ENCODE measurements at places on chromosomes 7 and 10.
A peak's percentile ranks its signal among the peaks of the same experiment; 100 is the strongest.

DNA sequence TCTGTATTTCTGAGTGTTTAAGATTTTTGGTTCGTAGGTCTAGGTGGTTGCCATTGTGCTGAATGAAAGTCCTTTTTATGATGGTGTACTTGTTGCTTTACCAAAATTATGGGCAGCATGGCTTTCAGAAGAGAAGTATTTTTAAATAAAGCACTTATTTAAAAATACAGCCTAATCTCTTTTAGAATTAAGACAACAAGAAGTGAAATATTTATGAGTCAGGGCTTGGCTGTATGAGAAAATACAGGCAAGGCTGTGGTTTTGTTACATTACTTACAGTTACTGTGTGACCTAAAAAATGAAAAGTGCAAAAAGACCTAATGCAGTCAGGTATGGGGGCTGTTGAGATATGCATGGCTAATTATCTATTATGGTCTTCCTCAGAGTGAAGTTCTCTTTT lies 185.2 kb upstream of the PPP1R3A start:
- no peak for DNase-seq

GRCh38 chr10:110822035-110822711 lies 49.6 kb upstream of the PDCD4 start:
- no peak for DNase-seq

GRCh38 chr7:88224601-88225275 lies 4.9 kb upstream of the SRI start:
- DNase-seq = no peak

- no peak for DNase-seq
Observed at GRCh38 chr10:4771554-4772201, 54.3 kb upstream of the AKR1E2 start.

GRCh38 chr10:71854031-71854430 lies 3.0 kb upstream of the PSAP start:
- no peak for DNase-seq

GRCh38 chr7:25391295-25391861 lies 163.1 kb upstream of the NPVF start:
- no peak for DNase-seq

- DNase-seq = no peak
Observed at GRCh38 chr7:155280446-155281397, 17.0 kb upstream of the INSIG1 start.

GRCh38 chr10:66586897-66587679 lies 338.7 kb upstream of the LRRTM3 start:
- DNase-seq = no peak

DNA sequence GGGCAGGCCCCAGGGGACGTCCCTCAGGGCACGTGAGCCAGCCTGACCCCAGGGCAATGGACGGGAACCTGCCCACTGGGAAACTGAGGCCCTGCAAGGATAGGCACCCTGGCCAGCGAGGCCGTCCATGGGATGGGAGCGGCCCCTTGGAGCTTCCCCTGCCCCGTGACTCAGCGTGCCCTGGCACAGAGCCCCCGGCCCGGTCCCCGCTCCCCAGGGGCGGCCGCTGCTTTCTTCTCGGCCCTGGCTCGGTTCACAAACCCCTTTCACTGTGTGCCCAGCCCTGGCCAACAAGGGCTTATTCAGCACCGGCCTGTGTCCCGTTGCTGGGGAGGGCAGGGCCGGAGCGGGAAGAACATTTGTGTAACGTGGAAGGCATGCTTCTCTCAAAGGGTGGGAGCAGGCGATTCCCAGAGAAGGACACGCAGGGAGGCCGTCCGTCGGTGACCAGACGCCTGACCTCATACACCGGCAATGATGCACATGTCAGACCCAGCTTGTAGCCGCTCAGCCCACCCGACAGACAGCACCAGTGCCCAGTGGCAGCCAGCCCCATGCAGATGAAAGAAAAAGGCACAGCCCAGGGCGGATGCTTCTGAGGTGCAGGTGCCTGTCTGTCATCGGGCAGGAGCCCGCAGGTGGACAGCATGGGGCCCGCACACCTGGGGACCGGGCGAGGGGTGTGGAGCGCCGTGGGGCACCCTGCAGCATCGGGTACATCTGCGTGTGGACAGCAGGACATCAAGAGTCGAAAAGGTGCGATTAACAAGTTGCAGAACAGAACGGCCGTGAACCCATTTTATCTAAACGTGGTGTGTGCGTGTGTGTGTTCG lies 94.5 kb downstream of the PDGFA start:
- no peak for DNase-seq

DNA sequence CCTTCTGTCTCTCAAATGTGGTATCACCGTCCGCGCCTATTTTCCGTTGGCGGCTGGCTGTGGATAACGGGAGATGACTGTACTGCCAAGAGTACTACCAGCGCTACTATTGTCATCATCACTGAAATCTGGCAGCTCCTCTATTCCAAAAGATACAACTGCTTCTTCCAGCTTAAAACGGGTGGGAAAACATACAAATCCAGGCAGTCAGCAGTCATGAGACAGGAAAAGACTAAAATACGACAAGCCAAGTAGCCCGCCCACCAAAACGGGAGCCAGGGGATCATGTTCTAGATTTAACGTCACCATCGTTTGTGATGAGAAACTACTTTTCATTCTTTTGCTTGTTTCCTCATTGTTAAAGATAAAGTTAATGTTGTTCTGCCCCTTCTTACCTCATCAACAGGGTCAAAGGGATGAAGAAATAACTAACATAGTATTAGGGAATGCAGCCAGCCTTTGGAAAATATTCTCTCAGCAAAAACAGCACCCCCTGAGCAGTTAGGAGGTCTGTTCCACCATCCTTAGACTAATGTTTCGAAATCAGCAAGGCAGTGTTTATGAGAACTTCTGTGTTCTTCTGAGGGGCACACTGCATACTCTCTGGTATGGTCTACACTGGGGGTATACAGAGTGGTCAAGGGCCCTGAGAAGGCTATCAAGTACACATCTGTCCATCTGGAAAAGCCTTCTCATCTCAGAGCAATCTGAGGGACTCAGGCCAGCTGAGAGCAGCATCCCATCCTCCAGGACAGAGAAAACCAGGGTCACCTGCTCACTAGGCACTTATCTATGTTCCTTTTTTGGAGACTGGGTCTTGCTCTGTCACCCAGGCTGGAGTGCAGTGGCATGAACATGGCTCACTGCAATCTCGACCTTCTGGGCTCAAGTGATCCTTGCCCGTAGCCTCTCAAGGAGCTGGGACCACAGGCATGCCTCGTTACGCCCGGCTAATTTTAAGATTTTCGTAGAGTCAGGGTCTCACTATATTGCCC lies 47.5 kb downstream of the GNA12 start:
- DNase-seq = no peak

- DNase-seq = no peak
Observed at GRCh38 chr10:18378766-18379165, 238.5 kb downstream of the CACNB2 start.

- no peak for DNase-seq
Observed at GRCh38 chr7:132207211-132207610, 369.1 kb downstream of the PLXNA4 start.

- no peak for DNase-seq
Observed at GRCh38 chr7:666454-667292, 59.8 kb upstream of the DNAAF5 start.

- no peak for DNase-seq
Observed at GRCh38 chr10:100858261-100858660, 54.5 kb upstream of the SLF2 start.

- peak; percentile 0 for DNase-seq
Observed at GRCh38 chr7:1501487-1502270, 2.5 kb downstream of the INTS1 start.

DNA sequence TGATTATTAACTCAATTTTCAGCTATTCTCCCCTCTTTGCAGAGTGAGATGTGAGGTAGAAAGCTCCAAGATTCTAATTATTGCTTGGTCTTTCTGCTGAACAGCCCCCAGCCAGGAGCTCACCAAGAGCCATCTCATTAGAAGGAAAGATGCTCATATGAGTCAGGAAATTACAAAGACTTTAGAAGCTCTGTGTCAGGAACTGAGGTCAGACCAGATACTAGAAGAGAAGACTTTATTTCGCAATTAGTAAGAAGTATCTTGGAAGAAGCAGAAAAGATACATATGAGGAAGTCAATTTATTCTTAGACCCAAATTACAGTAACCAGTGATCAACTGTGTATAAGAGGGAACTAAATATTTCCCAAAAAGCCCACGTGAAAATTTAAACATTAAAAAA lies 626.9 kb downstream of the ZWINT start:
- DNase-seq = no peak

GRCh38 chr10:50336140-50336539 lies 84.8 kb upstream of the ASAH2 start:
- DNase-seq = no peak

- DNase-seq = no peak
Observed at GRCh38 chr10:127303105-127303504, 106.7 kb upstream of the INSYN2A start.

DNA sequence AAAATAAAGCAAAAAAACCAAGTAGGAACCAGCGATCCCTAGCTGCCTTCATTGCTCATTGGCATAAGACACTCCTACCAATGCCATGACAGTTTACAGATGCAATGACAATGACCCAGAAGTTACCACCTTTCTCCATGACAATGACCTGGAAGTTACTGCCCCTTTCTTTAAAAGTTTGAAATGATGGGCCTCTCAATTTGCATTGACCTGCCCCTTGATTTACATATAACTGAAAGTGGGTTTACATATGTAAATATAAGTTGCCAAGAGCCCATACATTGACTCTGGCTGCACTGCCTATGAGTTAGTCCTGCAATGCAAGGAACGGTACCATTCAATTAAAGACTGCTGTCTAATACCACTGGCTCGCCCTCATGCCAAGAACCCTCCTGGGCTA lies 240.7 kb upstream of the LRRN3 start:
- no peak for DNase-seq

DNA sequence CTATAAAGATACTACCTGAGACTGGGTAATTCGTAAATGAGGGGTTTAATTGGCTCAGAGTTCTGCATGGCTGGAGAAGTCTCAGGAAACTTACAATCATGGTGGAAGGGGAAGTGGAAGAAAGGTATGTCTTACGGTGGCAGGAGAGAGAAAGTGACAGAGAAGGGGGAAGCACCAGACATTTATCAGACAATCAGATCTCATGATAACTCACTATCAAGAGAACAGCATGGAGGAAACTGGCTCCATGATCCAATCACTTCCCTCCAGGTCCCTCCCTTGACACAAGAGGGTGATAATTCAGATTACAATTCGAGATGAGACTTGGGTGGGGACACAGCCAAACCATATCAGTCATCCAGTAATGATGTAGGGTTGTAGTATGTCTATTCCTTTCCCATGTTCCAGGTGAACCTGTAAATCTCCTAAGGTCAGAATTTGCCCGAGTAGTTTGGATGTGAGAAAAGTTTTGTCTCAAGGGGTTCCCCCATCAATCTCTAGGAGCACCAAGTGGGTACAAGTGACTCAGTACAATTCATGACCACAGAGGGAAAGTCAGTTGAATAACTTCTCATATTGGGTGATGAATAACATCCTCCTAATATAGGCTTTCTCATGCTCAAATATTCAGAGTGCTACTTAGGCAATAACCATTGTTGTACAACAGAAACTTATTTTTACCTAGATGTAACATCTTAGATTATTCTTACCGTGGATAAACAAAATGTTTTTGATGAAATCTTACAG lies 39.7 kb upstream of the MTPN start:
- DNase-seq = no peak

DNA sequence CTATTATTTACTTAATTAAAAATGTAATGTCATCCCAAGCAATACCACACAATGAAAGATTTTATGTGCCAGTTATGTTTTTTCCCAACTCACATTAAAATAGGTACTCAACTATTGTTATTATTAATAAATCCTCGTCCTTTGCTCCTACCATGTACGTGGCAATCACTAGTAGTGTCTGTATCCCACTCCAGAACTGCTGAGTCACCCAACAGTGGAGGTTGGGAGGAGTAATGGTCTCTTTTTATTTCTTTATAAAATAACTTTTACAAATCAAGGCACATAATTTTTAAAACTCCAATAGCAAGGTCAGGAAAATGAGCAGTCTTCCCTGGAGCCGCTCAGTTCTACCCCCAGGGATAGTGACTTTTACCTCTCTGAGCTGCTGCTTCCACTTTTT lies 273.5 kb upstream of the PLPP4 start:
- DNase-seq = no peak

DNA sequence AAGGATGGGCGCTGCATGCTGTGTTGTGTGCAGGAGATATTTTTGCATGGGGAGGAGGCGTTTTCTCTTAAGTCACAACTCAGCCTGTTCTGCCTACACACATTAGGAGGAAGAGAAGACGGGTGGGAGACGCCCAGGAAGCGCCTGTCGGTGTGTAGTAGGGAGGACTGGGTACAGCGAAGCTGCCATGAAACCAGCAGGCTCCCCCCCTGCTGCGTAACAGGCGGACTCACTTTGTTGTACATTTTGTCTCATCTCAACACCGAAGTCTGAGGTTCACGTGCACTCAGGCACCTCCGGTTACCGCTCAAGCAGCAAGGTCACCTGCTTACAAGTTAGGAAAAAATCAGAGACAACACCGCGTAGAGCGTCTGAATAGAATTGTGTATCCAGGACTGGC lies 56.3 kb downstream of the CRTAC1 start:
- no peak for DNase-seq

DNA sequence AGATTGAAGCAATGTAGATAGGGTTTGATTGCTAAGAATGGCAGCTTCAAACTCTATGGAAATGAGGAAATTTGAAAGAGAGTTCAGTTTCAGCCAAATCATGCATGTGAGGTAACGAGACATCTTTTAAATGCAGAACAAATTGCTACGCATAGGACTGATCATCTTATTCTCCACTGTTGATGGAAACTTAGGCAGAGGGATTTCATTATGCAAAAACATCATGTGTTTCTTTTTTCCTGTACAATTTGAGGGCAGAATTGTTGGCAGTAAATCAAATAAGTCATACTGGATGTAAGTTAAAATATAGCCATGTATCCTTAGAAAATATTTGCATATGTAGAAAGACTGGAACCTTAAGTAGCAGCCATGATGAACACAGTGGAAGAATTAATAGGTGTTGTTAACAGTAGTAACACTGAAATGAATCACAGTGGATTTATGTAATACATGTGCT lies 327.4 kb downstream of the CDK14 start:
- no peak for DNase-seq

DNA sequence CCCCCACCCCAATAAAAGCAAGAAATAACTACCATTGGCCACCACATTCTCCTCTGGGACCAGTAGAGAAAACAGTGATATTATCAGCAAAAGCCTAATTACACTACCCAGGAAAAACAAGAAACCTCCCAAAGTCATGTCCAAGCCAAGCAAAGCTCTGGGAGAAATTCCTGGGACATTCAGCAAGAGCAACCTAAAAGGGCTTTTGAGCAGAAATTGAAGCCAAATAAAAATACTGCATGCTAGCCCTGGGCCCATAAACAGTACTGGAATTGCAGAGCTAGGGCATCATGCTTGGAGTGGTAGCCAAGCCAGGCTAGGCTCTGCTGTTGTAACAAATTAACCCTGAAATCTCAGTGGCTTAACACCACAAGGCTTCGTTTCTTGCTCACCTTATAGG lies 347.9 kb downstream of the LRMDA start:
- DNase-seq = no peak

GRCh38 chr7:84055904-84056605 lies 138.5 kb downstream of the SEMA3A start:
- no peak for DNase-seq

DNA sequence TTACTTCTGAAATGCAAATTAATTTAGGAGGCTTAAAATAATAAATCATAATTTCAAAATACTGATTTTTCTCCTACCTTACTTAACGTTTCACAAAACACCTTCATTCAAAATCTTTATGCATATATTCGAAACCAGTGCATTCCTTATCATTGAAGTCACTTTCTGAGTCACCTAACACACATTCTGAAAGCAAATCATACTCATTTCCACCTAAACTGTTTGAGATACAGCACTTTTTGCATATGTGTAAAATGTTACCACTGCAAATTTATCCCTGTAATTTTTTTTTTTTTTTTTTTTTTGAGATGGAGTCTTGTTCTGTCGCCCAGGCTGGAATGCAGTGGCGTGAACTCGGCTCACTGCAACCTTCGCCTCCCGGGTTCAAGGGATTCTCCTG lies 15.7 kb downstream of the PPP3CB start:
- no peak for DNase-seq
